Spinal cord (tissue), 10 donors: ENCODE measurements at places on chromosomes 7 and 10.

GRCh38 chr10:68517188-68517587 is 10.1 kb downstream of the SLC25A16 start:
- no peak for DNase-seq

- no peak for DNase-seq
Observed at GRCh38 chr7:12655161-12655560, 32.3 kb upstream of the ARL4A start.

DNA sequence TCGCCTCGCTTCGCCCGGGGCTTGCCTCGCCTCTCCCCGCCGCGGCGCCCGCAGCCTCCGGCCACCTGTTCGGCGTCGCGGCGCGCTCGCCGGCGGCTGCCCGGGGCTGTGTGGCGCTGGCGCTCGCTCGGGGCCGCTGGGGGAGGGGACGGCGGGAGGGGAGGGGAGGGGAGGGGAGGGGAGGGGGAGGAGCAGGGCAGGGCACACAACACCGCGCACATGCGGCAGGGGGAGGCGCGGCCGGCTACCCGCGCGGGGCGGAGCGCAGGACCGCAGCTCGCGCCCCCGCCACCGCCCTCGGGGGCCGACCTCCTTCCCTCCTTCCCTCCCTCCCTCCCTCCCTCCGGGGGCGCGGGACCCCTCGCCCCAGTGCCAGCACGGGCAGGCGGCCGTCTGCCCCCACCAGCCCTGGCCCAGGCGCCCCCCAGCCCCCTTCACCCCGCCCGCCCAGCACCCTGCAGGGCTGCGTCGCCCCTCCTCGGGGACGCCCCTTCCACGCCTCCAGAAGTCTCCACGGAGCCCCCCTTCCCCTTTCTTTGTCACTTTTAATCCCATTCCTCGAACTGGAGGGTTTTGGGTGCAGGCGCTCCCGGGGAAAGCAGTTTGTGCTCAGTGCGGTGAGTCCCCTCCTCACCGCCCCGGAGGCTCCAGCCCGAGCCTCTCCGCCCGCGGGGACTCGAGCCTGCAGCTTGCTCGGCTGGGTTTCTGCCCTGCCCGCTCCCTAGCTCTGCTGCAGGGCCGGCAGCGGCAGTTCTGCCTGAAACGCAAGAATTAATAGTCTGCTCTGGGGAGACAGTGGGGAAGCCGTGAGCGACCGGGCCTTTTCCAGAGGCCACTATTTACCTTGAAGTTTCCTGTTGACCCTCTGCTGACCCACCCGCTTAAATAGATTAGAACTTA is at the start of gene PARD3:
TSS of gene PARD3 (minus strand) at position 112 of the 900 bp plus-strand sequence. CDS start 301 bp downstream, outside the sequence.
- DNase-seq = peak; percentile 85

DNA sequence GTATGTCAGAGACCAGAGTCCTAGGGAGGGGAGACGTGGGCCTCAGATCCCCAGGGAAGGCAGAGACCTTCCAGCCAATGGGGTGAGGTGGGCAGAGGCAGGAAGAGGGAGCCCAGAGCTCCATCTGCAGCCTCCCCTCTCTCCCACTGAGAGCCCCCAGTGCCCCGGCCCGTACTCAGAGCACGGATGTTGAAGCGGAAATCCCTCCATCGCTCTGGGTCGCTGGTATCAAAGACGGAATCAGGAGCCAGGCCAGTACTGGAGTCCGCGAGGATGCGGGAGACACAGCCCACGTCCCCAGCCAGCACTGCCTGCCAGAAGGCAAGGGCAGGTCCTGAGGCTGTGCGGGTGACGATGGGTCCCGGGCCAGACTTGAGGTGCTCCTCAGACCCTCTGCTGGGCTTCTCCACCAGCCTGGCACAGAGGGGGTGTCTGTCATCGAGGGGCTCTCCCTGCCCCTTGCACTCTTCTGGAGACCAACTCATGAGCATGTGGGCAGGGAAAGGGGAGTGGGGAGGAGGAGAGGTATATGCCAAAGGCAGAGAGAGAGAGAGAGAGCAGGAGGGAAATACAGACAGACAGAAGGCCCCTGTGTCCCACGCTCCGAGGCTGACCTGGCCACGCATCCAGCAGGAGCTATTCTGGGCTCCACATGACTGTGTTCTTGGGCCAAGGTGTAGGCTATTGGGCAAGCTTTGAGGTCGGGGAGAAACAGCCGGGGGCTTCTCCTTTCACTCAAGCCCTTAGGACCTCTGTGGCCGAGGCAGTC is at the start of gene ASB10:
TSS of gene ASB10 (minus strand) at position 611 of the 769 bp plus-strand sequence. CDS start at position 491, 120 bp downstream.
- DNase-seq = no peak

DNA sequence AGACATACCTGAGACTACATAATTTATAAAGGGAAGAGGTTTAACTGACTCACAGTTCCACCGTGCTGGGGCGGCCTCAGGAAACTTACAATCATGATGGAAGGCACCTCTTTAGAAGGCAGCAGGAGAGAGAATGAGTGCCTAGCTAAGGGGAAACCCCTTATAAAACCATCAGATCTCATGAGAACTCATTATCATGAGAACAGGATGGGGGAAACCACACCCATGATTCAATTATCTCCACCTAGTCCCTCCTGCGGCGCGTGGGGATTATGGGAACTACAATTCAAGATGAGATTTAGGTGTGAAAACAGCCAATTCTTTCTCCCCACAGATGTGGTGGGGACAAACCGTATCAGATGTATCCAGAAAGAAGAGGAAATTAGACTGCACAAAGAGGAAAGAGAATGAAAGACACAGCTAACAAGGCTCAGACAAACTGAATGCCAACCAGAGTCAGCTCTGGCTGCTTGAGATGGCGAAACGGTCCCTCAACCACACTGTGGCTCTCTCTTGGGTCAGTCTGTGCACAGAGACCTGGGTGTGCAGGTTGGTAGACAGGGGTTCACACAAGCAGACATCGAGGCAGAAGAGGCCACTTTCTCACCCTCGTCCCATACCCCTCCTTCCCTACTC is 375.6 kb downstream of the SFMBT2 start:
- DNase-seq = no peak

- DNase-seq = no peak
Observed at GRCh38 chr7:106915873-106916272, 50.8 kb downstream of the PIK3CG start.

DNA sequence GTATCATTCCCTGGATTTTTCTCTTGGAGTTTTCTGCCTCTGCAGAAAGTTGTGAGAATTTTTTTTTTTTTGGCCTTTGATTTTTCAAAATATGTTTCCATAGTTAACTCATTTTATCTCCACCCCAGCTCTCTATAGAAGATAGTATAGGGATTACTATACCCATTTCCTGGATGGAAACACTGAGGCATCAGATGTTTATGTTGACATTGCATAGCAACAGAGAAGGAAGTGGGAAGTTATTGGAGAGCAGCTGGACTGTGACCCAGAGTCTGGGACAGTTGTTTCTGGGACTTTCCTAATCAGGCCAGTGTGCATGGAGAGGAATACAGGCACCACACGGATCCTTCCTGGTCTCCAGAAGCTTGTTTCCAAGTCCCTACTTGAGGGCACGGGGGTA is 158.0 kb downstream of the CDH23 start:
- no peak for DNase-seq

DNA sequence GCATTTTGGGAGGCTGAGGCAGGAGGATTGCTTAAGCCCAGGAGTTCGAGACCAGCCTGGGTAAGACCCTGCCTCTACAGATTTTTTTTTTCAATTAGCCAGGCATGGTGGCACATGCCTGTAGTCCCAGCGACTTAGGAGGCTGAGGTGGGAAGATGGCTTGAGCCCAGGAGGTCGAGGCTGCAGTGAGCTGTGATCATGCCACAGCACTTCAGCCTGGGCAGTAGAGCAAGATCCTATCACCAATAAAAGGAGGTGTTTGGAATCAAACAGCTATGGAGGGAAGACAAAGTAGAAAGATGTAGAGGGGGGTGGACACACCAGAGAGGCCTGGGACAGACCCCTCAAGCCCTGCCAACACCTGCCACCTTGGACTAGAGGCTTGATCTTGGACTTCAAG is 9.1 kb upstream of the TNRC18 start:
- DNase-seq = no peak

DNA sequence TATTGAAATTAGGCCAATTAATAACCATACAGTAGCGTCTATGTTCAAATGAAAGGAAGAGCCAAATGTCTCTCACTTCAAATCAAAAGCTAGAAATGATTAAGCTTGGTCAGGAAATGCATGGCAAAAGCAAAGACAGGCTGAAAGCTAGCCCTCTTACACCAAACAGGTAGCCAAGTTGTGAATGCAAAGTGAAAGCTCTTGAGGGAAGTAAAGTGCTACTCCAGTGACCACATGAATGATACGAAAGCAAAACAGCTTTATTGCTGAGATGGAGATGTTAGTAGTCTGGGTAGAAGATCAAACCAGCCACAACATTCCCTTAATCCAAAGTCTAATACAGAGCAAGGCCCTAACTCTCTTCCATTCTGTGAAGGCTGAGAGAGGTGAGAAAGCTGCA is 123.8 kb downstream of the TEX36 start:
- no peak for DNase-seq

GRCh38 chr10:86023931-86024280 is 342.7 kb downstream of the GRID1 start:
- no peak for DNase-seq

DNA sequence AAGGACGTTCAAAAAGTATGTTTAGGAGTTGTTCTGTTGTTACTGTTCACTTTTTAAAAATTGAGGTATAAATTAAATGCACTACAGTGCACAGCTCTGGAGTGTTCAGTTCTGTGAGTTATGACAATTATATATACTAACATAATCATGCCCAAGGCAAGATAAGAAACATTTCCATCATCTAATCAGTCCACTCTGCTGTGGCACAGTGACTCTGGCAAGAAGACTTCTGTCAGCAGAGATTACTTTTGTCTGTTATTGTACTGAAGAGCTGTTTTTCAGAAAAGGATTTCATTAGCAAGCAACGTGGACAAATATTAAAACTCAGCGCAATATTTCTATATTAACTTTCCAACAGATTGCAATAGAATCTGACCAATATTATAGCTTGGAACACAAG is 32.0 kb downstream of the ICA1 start:
- DNase-seq = no peak

DNA sequence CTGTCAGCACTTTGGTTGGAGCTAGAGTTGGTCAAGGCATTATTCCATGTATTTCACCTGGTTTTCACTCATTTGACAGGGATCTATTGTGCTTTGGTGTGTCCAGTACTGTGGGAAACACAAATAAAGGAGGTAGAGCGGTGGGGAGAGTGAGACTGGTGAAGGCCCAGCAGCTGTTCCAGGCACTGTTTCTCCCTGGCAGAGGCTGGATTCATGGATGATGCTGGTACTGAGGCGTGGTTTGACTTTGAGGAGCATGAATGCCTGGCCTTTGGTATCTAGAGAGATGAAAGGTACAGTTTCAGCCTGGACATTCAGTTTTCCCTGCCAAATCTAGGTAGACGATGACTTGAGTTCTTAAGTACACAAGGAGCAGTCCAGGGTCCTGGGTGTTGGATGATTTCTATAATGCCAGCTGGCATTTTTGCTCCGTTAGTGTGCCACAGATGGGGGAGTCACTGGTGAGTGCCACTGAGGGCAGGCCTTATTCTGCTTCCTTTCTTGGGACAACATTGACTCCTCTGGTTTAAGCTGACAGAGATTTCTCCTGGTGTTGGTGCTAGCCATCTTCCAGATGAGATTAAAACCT is 162.2 kb upstream of the BMPER start:
- DNase-seq = no peak

DNA sequence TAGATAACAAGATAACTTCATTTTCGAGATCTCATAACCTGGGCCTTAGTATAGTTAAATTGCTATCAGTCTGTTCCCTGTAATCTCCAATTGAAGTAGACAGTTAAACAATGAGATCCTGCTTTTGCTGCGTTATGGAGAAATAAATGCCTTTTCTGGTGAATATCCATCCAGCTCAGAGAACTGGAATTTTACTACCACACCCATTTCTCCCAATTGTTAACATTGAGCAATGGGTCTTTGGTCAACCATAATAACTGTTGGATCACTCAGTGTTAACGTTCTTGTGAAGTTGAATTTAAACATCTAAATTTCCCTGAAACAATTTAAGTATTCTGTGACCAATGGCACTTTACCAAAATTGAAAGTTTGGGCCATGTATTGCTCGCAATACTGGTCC is 3.0 kb downstream of the CALU start:
- no peak for DNase-seq

DNA sequence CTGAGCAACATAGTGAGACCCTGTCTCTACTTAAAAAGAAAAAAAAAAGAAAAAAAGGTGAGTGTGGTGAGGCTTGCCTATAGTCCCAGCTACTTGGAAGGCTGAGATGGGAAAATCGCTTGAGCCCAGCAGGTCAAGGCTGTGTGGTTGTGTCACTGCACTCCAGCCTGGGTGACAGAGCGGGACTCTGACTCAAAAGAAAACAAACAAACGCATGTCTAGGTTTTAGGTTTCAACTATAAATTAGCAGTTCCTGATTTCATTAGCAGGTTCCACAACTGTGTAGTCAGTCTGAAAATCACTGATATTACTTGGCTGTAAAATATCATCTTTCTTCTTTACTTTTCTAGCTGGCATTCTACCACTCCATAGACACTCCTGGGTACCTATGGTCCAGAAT is 155.7 kb upstream of the HGF start:
- no peak for DNase-seq

DNA sequence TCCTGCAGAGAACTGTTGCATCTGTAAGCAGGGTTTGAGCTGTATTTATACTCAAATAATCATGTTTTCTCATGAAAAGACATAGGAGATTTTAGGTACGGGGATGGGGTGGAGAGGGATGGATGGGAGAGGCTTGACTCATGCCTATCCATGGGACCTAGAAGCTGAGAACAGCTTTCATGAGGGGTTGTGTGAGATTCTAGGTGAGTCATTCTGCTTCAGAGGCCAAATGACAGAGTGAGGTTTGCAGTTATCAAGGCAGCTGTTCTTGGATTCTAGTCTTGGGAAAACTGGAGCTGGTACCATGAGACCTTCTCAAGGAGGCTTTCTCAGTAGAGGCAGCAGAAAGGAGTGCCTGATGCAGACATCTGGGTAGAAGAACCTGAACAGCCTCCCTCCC is 746.9 kb downstream of the TYW1 start:
- no peak for DNase-seq

DNA sequence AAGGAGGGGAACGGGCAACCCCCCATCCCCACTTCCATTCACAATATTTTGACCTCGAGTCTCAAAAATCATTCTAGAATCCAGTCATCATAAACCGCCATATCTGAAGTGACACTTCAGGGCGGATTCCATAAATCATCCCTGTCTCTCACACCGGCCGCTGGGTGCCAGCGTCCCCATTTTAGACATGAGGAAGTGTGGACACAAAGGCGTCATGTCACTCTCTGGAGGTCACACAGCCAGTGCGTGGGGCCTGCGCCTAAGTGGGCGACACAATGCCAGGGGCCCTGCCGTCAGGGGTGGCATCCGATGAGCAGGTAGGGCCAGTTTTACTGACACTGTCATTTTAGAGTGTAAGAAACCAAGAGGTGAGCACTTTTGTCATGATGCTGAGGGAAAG is 19.5 kb downstream of the KCNH2 start:
- no peak for DNase-seq
